GM10248 (cell line): ENCODE measurements at places on chromosomes 3 and 15.

- no peak for DNase-seq
Observed at GRCh38 chr3:194038960-194039359, 97.0 kb upstream of the HES1 start.

- peak; percentile 28 for DNase-seq
Observed at GRCh38 chr3:87503900-87504498, 227.6 kb upstream of the POU1F1 start.

DNA sequence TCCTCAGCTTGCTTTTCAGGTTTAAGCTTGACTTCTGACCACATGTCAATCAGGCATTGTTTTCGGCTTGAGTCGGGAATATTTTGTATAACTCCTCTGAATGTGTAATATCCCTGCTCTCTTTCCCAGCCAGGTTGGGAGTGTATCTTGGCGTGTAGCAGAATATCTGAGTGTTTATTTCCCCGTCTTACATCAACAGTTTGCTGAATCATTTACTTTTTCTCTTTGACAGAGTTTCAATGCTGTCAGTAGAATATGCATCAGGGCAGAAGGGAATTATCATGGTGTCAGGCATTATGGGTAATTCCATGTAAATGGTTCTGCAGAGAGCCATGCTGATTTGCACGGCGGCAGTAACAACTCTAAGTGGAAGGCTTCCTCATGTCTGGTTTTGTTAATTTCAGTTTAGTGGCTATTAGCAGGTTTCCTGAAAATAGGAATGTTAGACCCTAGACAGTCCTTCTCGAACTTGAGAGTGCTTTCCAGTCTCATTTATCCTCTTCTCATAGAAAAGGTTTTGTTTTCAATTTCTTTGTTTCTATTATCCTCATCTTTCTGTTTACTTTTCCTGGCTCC lies 566.3 kb downstream of the AGBL1 start:
- DNase-seq = no peak

- DNase-seq = no peak
Observed at GRCh38 chr15:90025489-90026033, 24.4 kb downstream of the ZNF710 start.

GRCh38 chr15:82802497-82802896 lies 3.4 kb downstream of the FSD2 start:
- no peak for DNase-seq

DNA sequence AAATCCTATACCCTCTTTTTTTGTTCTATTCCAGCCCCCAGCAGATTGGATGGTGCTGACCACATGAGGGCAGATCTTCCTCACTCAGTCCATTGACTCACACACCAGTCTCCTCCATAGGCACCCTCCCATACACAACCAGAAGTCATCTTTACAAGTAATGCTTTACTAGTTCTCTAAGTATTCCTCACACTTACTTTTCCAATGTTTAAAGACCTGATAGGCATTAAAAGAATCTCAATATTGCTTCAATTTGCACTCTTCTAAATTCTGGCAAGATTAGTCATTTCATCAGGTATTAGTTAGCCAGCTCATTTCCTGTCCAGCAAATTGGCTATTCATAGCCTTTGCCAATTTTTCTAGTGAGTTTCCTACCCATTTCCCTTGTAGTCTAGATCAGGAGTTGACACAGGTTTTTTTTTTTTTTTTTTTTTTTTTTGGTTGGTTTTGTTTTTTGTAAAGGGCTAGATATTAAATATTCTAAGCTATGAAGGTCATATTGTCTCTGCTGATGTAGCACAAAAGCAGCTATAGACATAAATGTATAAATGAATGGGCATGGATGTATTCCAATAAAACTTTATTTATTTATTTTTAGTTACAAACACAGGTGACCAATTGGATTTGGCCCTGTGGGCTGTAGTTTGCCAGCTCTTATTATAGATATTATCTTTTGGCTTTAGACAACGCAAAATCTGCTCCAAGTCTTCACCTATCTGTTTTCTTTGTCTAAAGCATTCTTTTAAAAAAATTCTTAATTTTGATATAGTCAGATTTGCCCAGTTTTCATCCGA lies 76.1 kb downstream of the ABHD5 start:
- no peak for DNase-seq

GRCh38 chr15:51840692-51841091 lies 11.2 kb downstream of the TMOD3 start:
- DNase-seq = no peak

DNA sequence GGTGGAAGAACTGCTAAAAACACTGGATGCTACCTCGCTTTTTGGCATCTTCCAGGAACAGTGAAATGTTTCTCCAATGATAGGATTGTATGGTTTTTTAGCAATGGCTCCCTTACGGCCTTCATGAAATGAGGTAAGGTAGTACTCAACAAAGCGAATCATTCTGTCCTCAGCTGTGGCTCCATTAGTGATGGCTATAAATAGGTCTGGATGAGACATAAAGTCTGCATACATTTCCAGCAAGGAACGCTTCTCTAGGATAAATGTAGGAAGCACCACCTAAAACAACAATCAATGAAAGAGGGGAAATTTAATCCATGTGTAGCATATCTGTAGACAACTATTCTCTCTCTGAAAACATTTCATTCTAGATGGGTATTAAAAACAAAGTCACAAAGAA lies 32.4 kb upstream of the SNX4 start:
- DNase-seq = no peak

GRCh38 chr3:56954125-56954524 lies 106.3 kb upstream of the SPATA12 start:
- no peak for DNase-seq

- no peak for DNase-seq
Observed at GRCh38 chr3:198027045-198027798, 67.2 kb downstream of the LMLN start.
